ENCODE measurements at places on chromosomes 7 and 10.

- DNase-seq, result no peak
These were observed 113.7 kb downstream of the ARL4A start for GRCh38 chr7:12801107-12801506.

DNA sequence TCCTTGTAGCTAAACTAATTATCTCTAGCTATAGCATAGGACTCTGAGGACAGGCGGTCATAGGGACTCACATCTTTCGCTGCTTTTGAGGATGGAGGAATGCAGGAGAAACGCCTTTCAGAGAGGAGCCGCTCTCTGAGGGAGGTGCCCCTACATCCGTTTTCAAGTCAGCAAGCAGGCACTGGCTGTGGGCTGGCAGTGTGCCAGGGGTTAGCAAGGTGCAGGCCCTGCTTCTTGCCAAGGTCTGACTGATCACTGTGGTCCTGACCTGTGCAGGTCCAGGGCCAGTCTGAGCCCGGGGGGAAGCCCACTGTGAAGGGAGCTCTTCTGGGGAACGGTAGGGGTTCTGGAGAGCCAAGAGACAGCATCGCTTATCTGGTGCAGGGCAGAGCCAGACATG lies 89.4 kb downstream of the SH3PXD2A start:
- DNase-seq, result peak; percentile 79

DNA sequence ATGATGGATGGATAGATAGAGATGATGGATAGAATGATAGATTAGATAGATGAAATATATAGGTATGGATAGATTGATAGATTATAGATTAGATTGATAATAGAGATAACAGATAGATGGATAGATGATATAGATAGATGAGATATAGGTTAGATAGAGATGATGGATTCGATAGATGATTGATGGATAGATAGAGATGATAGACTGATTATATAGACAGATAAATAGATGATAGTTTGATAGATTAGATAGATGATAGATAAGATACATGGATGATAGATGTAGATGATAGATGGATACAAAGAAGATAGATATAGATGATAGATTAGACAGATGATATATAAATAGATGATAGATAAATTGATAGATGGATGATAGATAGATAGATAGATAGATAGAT lies 448.1 kb downstream of the GALNT17 start:
- no peak for DNase-seq

DNA sequence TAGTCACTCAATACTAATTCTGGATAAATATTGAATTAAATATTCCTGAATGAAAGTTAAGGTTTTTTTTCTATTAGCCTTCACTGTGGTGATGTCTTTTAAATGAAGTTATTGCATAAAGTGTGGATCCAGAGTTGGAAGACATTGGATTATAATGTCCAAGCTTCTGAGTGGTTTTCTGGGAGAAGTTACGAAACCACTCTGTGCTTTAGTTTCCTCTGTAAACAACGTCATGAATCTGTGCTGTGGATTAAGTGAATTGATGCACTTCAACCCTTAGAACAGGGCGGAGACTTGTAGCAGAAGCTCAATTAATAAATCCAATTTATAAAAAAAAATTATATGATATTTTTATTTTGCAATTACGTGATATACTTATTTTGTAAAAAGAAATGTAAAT lies 271.7 kb downstream of the BICC1 start:
- DNase-seq, result no peak

DNA sequence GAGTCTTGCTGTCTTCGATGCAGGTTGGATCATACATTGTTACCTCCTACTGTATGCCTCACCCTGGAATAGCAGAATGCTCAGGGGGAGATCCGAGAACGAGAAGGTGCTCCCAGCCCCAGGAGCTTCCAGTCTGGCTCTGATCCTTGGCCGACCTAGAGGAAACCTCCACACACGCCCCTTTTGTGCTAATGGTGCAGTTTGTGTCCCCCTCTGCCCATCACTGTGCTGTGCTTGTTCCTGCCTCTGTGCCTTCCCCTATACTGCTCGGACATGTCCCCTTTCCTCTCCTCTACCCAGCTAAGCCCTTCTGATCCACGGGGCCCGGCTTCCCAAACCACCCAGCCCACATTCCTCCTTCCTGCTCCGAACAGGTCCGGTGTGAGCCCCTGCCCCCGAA lies 32.5 kb downstream of the ZNF775 start:
- DNase-seq, result no peak

DNA sequence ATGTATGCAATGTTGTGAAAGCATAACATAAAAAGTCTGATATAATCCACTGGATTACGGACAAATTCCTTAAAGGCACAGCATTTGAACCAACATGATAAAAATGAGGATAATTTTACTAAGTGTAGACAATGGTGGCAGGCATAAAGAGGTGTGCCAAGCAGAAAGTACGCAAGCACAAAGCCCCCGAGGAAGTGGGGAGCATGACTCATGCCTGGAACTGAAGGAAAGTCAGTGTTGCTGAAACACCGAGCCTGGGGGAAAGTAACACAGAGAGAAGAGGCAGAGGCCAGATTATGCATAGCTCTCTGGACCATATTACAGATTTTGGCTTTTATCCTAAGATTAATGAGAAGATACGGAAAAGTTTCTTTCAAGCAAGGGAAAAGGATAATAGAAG lies 490.0 kb upstream of the PHF14 start:
- DNase-seq, result no peak

GRCh38 chr10:22711373-22711772 lies 3.0 kb downstream of the PIP4K2A start:
- DNase-seq, result no peak

DNA sequence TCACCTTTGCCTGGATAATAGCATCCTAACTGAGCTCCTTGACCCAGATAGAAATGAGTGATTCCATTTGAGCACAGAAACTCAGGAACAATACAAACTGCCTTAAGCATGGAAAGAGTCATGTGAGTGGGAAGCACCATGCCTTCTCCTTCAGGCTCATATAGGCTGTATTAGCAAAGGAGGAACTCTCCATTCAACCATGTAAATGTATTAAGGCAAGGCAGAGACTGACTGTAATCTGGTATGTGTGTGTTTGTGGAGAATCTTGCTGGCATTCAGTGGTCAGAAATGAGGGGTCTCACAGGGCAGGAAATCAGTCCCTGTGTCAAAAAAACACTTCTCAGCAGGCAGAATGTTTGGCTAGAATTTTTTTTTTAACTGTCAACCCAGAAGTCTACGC lies 40.2 kb downstream of the COA1 start:
- no peak for DNase-seq

DNA sequence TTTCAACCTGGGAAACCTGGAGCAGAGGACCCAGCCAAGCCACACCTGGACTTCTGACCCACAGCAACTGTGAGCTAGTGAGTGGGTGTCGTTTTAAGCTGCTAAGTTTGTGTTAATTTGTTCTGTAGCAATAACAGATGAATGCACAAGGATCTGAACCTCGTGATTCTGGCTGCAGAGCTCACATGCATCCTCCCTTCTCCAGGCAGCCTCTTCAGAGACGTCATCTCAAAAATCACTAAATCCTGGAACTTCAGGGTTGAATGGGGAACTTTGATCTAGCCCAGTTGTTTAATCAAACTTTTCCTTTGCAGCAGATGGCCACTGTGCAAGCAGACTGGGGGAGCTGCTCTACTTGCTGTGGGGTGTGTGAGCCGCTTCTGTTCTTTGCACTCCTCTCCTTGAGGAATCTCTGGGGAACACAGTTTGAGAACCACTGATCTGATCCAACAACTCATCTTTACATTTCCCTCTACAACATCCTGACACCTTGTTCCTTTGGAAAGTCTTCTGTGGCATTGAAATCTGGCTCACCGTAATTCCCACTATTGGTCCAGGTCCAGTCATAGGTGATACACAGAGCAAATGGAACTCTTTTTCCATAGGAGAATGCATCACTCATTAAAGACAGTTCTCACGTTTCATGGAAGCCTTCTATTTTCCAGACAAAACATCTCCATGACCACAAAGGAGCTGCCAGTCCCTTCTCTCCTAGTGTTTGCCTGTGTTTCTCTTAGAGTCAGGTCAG lies 90.3 kb downstream of the CHN2 start:
- no peak for DNase-seq

GRCh38 chr10:32091046-32091445 lies 34.8 kb upstream of the KIF5B start:
- DNase-seq, result no peak

- DNase-seq, result no peak
These were observed 195.9 kb downstream of the MDFIC start for GRCh38 chr7:115117748-115118147.

GRCh38 chr10:113880236-113880635 lies 25.8 kb downstream of the NHLRC2 start:
- DNase-seq, result no peak

All from activated T-cell treated with anti-CD3 and anti-CD28 coated beads for 1 hour (primary cell).